Endodermal cell (in vitro differentiated cells): ENCODE measurements at places on chromosomes 3 and 15. TPM values are rescaled to one million over a fixed set of nuclear protein-coding genes. Genes with fewer than 3 reads are reported as not detected.

DNA sequence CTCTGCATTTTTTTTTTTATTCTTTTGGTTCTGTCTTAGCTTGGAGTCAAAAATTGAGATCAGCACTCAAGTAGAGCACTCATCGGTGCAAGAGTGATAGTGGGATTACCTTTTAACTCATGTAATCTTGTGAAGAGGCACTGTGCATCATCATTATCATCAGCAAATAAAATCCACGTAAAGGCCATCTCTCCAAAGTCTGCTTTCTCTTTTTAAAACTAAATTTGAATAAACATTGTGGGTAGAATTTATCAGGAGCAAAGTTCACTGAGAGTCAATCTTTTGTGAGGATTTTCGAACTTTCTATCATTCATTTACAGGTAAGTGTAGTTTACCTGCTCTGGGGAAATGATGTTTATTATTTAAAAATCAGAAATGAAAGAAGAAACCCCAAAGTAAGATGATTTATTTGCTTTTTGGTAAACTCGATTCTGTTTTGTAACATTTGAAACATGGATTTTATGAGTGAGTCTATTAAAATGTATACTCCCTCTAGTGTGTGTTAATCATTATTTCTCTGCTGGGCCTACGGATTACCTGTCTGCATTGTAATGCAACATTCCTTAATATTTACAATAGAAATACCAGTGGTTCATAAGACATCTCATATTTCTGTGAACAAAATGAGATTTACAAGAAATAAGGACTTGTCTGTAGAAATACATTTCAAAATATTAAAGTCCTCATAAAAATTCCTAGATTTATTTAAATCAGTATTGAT is 327.7 kb upstream of the NAALADL2 start:
- no peak for DNase-seq

DNA sequence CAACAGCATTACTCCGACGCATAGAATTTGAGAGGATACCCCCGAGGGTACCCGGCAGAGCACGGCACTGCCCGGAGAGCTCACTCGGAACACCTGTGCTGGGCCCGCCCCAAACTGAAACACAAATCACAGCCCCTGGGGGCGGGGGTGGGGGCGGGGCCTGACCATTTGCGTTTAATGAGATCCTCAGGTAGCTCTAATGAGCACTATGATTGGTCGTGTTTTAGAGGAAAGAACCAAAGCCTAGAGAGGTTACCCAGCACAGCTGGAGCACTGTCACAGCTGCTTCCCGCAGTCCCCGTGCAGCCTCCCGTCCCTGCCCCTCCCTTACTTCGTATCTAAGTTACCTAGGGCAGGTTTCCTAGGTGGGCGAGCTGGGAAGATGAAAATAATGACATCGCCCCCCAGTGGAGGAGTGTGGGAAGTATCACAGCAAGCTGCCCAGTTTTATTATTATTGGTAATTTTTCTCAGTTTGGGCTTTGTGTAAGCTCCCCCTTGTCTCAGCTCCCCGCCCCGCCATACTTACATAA is 187.1 kb downstream of the PDE8A start:
- DNase-seq, result peak; percentile 93

Gene GPR149
- not detected in 3 replicates for total RNA-seq

GRCh38 chr3:193564012-193564411 is 9.3 kb upstream of the ATP13A4 start:
- DNase-seq, result peak; percentile 74

DNA sequence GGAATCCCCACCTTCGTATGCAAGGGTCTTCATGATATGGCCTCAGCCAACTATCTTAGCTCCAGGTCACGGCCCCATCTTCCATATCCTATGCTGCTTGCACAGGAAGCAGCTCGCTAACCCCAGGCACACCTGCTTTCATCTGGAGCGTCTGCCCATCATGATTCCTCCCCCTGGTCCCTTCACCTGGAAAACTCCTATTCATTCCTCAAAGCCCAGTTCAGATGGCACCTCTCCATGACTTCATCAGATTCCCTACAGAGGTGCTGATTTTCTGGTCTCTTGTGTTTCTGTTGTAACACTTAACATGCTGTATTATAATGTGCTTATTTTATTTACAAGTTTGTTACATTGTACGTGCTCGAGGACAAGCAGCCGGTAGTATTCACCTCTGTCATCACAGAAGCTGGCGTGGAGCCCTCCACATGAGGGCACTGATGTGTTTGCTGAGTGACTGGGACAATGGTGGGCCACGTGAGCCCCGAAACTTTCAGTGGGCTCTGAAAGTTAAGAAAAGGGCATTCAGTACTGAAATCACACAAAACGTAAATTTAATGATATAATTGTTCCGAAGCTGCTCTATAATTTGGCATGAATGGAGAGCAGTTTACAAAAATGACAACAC is 16.2 kb downstream of the MUC20 start:
- no peak for DNase-seq

Gene KCNMB3
- 0.14 to 2.6 TPM (median 2.4 TPM) in 3 replicates for total RNA-seq

- no peak for DNase-seq
These were observed 15.7 kb downstream of the SCAANT1 start for GRCh38 chr3:63896332-63897030.

Gene HGD
- total RNA-seq, result not detected in 3 replicates

DNA sequence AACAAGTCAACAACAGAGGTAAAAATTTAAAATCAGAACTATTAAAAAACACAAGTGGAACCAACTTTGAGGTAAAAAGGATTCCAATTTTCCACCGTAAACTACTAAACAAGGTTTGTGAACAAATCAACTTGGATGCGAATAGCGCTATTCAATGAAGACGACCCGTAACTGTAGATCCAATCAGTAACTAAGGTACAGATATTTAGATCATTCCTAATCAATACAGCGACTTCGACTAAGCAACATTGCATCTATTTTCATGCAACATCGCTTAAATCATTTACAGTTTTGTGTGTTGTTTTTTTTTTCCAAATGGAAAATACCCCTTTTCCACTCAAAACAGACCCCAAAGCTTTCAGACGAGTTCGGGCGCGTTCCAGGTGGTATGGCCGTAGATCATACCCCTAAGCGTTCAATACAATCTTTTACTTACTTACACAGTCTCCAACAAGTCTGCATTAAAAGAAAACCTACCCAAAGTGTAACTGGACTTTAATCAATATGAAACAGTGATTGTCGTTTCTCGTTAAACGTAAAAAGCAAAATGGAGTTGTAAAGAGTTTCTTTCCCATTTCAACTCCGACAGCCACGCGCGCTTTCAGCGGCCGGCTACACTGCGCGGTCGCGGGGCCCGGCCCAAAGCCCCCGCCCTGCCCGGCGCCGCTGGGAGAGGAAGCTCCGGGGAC is 786 bp downstream of the RHOA start:
- DNase-seq, result no peak

Gene ALG1L2
- 5.1 to 8.5 TPM (median 5.2 TPM) in 3 replicates for total RNA-seq

Gene TMEM207
- total RNA-seq, result not detected in 3 replicates

DNA sequence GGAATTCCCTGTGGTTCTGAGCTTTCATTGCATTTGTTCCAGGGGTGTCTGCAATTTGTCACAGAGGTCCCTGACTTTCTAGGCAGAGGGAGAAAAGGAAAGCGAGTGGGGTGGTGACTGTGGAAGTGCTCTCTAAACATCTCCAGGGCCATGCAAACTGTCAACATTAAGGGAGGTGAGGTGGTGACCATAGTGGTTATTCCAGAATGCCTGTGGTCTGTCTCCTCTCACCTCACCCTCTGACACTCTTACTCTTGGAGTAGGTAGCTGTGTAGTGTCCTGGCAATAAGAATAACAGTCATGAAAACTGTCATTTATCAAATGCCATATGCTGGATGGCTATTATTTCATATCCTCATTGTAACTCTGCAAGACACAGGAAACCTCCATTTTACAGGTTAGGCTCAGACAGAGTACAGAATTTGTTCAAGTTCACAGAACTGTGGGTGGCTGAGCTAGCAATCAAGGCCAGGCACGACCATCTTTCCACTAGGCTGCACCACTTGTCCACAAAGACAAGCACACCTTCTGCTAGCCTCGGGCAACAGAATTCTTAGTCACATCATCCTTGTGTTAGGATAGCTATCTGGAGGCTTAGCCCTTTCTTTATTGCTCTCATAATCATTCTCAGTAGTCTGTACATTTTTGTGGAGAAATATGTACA is 179.4 kb downstream of the CD47 start:
- DNase-seq, result no peak

- peak; percentile 52 for DNase-seq
These were observed 26.3 kb upstream of the EDEM1 start for GRCh38 chr3:5160940-5161858.

- peak; percentile 58 for DNase-seq
These were observed at the start of gene GPR87 for GRCh38 chr3:151316267-151316991. Gene GPR87 (minus strand): TSS chr3:151316820. CDS start chr3:151300100, 16,720 bp downstream.

GRCh38 chr15:56232058-56232457 is 11.6 kb downstream of the RFX7 start:
- no peak for DNase-seq

Gene MESP2
- 1.3 to 1.9 TPM (median 1.6 TPM) in 3 replicates for total RNA-seq

Gene GNAT1
- 0.42 to 2.1 TPM in 2 of 3 replicates, not detected in the other for total RNA-seq

Gene GALNT15
- total RNA-seq, result not detected in 2 replicates
